ENCODE measurements at places on chromosomes 5 and 9.

- DNase-seq, result no peak
Observed at GRCh38 chr9:98597236-98597771, 111.4 kb downstream of the GABBR2 start.

DNA sequence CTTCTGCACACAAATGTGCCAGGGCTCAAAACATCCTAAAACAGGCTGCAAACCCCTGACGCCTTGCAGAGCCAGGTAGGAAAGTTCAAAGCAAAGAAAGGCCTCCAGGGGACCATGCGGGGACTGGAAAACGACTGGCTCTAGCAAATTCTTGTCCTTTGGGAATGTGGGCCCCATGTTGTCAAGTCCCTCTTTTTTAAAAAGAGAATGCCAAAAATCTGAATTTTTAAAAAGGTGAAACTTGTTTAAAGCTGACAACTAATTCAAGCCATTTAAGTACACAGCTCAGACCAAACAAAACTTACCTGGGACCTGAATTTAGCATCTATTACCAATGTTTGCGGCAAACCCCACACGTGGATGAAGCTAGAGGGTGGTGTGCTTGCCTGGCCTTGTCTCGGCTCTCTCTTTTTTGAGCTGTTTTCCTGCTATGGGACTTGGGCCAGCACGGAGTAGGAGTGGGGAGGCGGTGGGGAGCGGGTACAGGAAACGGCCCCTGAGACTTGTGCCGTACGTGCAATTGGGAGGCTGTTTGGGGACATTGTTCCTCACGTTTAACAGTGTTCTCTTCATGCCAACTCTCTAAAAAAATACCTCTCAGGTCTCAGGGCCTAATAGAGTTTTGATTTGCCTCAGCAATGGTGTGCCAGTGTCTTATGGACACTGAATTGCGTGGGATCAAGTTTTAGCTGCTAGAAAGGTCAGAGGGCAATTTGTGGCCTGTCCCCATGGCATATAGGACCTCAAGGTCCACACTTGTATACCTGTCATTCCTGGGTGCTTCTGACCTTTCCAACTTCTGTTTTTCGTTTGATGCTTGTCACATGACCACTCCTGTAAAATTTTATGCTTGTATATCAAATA, 15.1 kb upstream of the PHF19 start:
- DNase-seq, result peak; percentile 63

DNA sequence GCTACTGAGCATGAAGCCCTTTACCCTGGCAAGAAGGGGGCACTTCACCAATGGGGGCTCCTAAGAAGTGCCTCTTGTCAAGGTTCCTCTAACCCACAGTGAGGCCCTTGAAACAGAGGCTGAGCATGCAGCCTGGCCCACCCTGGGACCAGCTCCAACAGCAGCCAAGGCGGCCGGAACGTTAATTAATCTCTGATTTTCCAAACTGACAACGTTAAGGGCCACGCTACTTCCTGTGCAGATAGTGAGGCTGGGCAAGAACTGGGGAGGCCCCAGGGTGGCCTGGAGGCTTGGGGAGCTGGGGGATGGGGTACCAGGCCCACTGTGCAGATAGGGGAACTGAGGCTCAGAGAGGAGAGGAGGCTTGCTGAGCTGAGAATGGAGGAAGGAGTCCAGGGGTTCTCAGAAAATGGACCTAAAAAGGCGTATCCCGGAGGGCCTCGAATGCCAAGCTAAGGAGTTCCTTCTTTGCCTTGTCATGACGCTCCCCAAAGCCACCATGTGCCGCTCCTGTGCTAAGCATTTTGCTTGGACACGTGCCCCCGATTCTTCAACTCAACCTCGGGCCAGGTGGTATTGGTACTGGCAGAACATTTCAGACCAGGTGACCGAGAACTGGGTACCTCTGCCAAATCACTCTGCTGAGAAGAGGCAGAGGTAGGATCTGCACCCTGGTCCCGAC, 72.0 kb upstream of the STXBP1 start:
- DNase-seq, result no peak

- no peak for DNase-seq
Observed at GRCh38 chr9:71147368-71147767, 25.9 kb upstream of the TRPM3 start.

DNA sequence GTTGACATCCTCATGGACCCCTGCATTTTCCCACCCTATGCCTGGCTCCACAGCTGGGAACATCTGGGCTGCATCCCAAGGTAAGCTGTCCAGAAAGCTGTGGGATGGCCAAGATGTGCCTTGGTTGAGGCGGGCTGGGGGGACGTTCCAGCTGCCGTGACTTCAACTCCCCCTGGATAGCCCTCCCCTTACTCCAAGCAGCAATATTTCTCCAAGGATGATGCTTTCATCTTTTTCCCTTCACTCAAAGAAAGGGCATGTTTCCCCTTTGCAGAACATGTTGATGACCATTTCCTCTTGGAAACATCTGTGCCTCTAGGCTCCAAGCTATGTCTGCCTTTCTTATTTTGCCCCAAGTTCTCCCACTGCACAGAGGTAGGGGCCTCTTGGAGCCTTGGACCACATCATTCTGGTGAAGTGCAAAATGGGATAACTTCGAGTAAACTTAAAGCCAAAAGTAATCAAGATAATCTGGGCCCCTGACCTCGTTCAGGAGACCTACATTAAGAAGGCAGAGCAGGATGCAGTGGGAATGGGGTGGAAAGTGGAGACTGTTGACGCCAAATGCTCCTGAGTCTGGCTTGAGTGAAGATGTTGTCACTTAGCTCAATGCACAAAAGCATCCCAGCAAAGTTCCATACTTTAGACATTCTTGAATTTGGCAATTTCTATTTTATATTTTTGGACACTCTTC, 175.2 kb downstream of the GAS1 start:
- no peak for DNase-seq

- DNase-seq, result no peak
Observed at GRCh38 chr5:148967783-148968182, 95.1 kb downstream of the SH3TC2 start.

DNA sequence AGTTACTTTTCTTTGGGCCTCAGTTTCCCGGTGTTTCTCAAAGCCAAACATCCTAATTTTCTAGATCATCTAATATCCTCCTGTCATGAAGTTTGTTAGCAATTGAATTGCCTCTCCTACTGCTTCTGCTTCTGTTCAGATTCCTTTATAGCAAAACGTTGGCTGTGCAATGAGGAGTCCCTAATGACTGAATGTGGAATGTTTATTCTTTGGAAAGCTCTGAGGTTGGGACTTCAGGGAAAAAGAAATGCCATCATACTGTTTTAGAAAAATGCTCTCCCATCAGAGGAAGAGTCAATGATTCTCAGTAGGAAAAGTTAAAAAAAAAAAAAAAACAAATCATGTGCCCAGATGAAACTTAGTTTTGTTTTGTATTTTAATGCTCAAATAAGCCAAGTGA, 268.7 kb upstream of the PAPPA start:
- DNase-seq, result no peak

- DNase-seq, result no peak
Observed at GRCh38 chr9:93057042-93057702, 1.3 kb upstream of the SUSD3 start.

GRCh38 chr5:16043349-16043965, 136.1 kb downstream of the MARCHF11 start:
- no peak for DNase-seq

GRCh38 chr5:121525706-121526105, 326.0 kb upstream of the FTMT start:
- no peak for DNase-seq

DNA sequence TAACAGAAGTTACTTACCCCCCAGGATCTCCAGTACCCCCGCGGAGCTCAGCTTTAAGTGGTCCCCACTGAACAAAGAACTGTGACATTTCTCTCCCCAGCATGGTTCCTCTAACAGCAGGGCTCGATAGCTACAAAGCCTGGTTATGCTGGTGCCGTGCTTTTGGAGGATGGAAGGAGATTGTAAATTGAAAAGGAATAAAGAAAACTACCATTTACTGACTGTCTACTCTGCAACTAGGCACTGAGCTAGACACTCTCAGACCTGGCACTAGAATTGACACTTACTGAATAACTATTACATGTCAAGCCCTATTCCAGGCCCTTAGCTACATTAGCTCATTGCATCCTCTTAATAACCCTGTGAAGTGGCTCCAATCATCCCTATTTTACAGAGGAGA, 145.3 kb downstream of the TTLL11 start:
- no peak for DNase-seq

DNA sequence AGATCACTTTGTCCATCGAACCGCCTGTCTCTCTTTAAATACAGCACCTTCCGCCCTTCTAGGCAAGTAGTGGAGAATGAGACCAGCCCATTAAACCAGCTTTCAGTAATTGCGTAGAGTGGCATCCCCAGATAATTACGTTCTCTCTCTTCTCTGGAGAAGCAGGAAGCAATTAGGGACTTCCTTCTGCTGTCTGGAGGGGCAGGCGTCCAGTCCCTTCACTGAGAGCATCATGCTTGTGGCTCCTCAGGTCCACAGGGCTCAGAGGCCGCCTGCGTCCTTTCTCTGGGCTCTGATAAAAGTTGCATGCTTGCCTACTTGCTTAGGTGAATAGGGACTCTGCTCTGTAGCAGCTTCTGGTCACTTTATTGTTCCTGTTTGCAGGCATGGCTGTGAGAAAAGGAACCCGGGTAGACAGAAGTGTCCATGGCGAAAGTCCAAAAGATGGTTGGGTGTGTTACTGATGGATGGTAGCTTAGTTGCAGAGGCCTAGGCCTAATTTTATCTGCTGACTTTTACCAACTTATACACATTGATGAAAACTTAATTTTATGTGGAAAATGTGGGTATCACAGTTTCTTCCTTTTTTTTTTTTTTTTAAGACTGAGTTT, 299.1 kb upstream of the PANK3 start:
- DNase-seq, result no peak

DNA sequence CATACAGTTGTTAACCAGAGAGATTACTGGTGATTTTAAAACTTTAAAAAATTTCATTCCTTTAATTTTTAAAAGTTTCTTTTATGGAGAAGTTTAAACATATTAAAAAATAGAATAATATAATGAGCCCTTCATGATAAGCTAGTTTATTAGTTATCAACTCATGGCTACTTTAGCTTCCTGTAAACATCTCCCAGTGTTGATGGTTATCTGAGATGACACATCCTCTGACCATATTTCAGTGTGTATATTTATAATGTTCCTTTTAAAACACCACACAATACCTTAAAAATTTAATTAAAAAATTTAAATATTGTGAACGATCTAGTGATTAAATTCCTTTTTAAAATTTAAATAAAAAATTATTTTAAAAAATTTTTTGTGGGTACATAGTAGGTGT, 74.1 kb downstream of the IPO11 start:
- DNase-seq, result no peak

GRCh38 chr9:16434526-16434925, 435.9 kb downstream of the BNC2 start:
- DNase-seq, result no peak

- DNase-seq, result no peak
Observed at GRCh38 chr9:73009649-73010288, 56.9 kb upstream of the ALDH1A1 start.

GRCh38 chr9:28720746-28721145, 1147.5 kb upstream of the C9orf72 start:
- no peak for DNase-seq

DNA sequence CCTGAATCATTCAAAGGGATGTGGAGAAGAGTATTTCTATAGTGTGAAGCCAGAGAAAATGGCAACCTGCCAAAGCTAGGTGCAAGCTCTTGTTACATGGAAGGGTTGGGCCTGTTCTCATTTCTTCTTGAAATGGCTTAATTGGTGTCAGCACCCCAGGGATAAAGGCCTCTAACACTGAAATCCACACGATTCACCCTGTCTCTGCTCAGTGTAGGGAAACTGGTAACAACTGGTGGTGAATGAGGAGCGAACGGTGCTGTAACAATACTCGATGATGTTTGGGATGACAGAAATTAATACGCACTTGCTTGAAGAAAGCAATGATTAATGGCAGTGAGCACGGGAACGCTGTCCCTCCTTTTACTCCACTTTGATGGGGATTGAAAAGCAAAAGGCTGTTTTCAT, 16.2 kb downstream of the PBX3 start:
- DNase-seq, result no peak

DNA sequence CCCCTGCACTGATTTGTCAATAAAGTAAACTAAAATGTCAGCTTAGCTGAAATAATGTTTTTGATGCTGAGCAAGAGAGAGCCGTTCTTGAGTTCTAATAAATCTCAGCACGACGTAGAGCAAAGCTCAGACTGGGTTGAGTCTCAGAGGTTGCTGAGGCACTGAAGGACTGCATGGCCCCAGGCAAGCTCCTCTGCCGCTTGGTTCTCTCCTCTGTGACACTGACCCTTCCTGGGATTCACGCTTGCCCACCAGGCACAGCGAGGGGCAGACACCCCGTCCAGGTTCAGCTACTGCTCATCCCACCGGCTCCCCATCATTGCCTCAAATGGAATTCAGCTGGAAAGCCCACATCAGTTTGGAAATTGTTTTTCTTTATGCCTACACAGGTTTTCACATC, 129.8 kb downstream of the IRX2 start:
- DNase-seq, result no peak

DNA sequence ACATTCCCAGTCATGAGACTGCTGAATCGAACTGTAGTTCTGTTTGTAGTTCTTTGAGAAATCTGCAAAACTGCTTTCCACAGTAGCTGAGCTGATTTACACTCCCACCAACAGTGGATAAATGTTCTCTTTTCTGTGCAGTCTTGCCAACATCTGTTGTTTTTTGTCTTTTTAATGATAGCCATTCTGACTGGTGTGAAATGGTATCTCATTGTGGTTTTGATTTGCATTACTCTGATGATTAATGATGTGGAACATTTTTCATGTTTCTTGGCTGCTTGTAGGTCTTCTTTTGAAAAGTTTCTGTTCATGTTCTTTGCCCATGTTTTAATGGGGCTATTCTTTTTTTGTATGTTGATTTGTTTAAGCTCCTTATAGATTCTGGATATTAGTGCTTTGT, 187.3 kb upstream of the TLE4 start:
- no peak for DNase-seq

Data from activated CD4-positive, alpha-beta T cell treated with anti-CD3 and anti-CD28 coated beads, Interleukin-2, amount 50 U/mL, for 16 hours (primary cell).